ENCODE measurements at places on chromosomes 12 and 14.

DNA sequence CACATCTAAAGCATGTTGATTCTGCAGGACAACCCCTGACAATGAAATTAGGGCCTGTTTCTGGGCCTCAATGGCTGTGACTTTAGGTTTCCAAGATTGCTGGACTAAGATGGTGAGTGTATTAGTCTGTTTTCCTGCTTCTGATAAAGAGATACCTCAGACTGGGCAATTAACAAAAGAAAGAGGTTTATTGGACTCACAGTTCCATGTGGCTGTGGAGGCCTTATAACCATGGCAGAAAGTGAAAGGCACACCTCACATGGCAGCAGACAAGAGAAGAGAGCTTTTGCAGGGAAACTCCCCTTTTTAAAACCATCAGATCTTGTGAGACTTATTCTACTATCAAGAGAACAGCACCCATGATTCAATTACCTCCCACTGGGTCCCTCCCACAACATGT lies 10.6 kb downstream of the IL22 start:
- no peak for DNase-seq

GRCh38 chr12:124720681-124721500 lies 142.8 kb downstream of the SCARB1 start:
- no peak for DNase-seq

GRCh38 chr12:108630481-108631207 lies 3.0 kb downstream of the SELPLG start:
- peak; percentile 70 for DNase-seq

- DNase-seq, result no peak
Observed at GRCh38 chr12:102061096-102061559, 663 bp downstream of the WASHC3 start.

- DNase-seq, result no peak
Observed at GRCh38 chr14:25400607-25401206, 350.8 kb upstream of the STXBP6 start.

DNA sequence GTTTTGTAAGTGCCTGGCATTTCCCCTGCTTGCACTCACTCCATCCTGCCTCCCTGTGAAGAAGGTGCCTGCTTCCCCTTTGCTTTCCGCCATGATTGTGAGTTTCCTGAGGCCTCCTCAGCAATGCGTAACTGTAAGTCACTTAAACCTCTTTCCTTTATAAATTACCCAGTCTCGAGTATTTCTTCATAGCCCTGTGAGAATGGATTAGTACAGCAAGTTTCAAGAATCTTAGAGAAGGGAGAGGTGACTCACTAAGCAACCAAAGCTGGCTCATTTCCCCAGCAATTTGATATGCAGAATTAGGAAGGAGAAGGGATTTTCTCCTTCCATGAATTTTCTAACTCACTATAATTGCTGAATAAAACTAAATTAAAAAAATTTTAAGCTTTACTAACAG lies 251.0 kb upstream of the FOXG1 start:
- no peak for DNase-seq

DNA sequence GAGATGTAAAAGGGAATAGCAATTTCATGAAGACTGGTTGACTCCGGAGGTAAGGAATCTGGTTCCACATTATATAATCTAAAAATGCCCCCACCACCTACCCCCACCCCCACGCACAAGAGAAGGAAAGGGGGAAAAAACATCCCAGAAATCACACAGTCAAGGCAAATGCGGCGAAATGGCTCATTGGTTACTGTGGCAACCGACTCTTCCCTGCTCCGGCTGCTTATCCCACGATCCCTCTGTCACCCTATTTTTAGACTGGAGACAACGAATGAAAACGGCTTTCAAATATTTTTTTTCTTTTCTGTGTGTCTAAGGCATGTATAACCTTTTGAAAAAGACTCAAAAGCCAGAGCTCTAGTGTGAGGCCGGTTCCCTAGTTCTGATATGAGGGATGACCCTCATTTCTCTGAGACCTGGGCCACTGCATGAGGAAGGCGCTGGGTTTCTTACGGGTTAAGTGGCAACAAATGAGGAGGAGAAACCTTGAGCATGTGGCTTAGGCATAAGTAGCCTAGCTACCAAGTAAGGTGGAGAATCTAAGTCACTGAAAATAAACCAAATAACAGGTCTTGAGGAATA lies 148.3 kb upstream of the GRIN2B start:
- DNase-seq, result no peak

DNA sequence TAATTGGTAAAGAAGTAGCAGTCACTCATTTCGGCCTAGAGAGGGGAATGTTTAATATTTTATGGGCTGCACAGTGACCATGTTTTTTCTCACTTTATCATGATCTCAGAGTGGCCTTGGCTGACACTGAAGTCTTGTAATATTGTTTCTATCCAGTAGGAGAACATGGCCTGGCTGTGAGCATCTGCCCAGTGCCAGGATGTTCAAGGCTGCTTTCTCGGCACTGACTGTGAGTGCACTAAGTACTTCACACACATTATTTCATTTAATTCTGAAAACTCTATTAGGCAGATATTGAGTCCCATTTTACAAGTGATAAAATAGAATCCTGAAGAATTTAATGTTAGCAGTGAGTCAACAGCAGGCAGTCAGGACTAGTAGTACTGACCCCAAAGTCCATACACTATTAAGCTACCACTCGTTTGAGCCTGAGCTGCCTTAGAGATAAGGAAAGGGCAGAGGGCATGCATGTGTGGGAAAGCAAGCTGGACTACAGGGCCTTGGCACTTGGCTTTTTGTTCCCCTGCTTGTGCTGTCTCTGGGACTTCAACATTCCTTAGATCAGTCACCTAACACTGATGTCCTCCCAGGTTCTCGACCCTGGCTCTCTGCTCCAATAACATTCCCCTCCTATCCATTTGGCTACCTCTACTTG lies 42.2 kb upstream of the APPL2 start:
- DNase-seq, result no peak

DNA sequence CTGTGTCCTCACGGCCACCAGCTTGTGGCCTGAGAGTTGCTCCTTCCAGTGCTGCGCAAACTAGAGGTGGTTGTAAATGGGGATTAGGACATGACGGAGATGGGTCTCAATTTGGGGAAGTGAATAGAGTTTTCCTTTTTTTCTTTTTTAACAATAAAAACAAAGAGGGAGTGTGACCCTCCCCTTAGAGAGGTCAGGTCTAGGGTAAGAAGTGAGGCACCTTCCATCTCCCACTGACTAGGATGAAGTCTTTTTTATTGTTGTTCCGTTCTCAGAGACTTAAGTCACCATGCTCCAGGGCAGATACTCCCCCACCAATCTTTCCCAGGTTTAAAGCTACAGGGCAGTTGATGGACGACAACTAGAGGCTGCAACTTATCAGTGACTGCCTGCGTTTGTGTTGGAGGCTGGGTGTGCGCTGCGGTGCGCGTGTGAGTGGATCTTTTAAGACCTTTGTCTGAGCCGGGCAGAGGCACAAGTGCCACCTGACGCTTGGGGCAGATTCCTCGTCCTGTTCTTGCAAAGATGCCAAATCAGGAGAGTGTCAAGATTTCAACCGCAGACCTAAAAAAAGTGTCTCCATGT lies 2.1 kb upstream of the GSC start:
- no peak for DNase-seq

- DNase-seq, result no peak
Observed at GRCh38 chr12:109178532-109178931, 62.1 kb downstream of the ACACB start.

DNA sequence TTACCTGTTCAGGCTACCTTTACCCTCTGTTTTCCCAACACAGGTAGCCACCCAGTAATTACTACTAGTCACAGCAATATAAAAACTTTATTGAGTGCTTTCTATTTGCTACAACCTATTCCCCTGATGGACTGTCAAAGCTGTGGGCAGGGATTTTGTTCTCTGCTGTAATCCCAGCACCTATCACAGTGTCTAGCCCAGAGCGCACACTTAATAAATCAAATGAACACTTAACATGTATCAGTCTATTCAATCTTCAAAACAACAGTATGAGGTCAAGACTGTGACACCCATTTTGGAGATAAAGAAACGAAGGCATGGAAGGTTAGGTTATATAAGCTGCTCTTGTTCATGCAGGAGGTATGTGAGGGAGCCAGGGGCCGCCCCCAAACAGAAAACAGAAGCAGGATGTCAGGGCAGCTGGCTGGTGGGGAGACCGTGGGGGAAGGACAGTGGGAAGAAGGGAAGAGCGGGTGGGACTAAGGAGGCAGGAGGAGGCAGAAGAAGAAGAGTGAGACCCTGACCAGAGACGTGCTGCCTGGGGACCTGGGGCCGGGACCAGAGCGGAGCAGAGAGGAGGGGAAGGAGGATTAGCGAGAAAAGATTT lies 1.7 kb downstream of the TNFRSF1A start:
- DNase-seq, result no peak

DNA sequence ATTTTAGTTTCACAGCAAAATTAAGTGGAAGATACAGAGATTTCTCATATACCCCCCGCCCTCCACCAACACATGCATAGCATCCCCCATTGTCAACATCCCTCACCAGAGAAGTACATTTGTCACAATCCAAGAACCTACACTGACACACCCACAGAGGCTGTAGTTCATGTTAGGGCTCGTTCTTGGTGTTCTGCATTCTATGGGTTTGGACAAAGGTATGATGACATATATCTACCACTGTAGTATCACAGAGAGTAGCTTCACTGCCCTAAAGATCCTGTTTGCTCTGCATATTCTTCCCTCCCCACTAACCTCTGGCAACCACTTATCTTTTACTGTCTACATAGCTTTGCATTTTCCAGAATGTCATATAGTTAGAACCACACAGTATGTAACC lies 444.6 kb upstream of the DCN start:
- DNase-seq, result no peak

- DNase-seq, result no peak
Observed at GRCh38 chr12:49422114-49422513, 54.9 kb downstream of the SPATS2 start.

DNA sequence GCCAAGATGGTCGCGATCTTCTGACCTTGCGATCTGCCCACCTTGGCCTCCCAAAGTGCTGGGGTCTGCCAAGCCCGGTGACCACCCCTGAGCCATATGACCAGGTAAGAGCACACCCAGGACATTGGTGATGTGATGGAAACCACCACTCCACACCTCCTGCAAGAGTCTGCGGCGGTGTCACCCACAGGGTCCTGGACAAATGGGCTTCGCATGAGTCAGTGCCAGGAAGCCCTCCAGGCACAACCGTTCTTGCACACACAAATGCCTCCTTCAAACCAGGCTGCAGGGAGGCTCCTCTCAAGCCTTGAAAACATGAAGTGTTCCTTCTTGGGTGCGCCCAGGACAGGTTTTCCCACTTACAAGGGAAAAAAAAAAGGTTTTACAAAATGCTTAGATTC lies 16.6 kb downstream of the PITPNM2 start:
- no peak for DNase-seq

GRCh38 chr14:58428118-58428683 lies 682 bp downstream of the KIAA0586 start:
- DNase-seq, result no peak

DNA sequence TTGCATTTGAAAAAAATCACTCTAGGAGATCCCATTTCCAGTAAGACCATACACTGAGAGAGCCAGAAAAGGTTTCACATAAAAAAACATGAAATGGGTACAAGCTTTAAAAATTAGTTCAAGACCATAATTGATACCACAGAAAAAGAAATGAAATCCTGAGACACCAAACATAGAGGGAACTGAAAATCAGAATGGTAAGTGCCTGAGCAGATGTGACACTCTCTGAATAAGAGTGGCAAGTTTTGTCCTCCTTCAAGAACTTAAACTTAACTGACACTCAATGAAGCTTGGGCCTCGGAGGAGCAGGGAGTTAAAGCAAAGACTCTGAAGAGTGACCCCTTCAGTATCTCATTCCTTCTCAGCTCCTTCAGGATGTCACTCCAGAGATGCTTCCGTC lies 23.2 kb upstream of the PTGDR start:
- DNase-seq, result no peak

DNA sequence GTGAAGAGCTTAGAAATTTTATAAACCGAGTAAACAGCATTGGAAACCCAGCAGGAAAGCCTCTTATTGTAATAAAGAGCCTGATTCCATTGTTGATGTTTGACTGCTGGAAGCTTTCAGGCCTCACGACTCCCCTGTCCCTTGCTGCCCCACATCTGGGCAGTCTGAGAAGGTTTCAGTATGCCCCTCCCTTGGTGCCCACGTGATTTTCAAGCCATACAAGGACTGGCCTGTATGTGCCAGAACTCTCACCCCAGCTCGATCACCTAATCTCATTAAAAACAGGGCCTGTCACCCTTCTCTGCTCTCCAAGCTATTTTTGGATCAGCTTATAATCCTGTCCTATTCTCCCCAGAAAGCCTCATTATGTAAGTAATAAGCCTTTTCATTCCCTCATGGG lies 7.5 kb upstream of the PYROXD1 start:
- no peak for DNase-seq

GRCh38 chr14:49526101-49526500 lies 60.1 kb downstream of the RPS29 start:
- no peak for DNase-seq

DNA sequence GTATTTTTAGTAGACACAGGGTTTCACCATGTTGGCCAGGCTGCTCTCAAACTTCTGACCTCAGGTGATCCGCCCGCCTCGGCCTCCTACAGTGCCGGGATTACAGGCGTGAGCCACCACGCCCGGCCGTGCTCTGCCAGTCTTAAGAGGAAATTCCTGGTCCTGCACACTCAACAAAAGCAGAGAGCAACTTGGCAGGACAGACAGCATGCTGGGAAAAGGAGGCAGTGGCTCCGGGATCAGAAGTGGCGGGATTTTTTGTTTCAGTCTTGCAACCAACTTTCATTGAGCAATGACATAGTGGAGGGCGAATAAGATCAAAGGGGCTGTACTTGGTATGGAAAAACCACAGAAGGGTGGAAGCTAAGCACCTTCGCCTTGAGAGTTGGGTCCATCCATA lies 2.1 kb downstream of the CKAP4 start:
- DNase-seq, result no peak

DNA sequence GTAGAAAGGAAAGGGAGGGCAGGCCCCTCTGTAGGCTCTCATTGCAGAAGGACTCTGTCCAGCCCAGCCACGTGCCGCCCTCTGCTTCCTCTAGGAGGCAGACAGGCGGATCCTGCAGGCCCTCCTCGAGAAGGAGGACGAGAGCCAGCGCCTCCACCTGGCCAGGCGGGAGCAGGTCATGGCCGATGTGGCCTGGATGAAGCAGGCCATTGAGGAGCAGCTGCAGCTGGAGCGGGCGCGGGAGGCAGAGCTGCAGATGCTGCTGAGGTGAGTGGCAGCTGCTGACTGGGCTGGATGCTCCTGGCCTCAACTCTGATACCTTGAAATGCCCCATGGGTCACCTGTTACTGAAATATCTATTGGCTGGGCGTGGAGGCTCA lies 10.9 kb downstream of the TCHP start:
- DNase-seq, result no peak

GRCh38 chr14:92122761-92123160 lies 992 bp downstream of the CPSF2 start:
- no peak for DNase-seq

All from cardiac septum (tissue), 1 donor.